ENCODE measurements at places on chromosomes 1 and 21. TPM values are rescaled to one million over a fixed set of nuclear protein-coding genes. Genes with fewer than 3 reads are reported as not detected.

HENMT1 gene
- 4.1 TPM for total RNA-seq

TAS1R1 gene
- total RNA-seq, result 0.17 TPM

LCE1C gene
- total RNA-seq, result not detected

AP4B1 gene
- total RNA-seq, result 13.9 TPM

ALX3 gene
- total RNA-seq, result not detected

ZNF648 gene
- not detected for total RNA-seq

RAB7B gene
- total RNA-seq, result 13.6 TPM

TGFBR3 gene
- 68.6 TPM for total RNA-seq

INAVA gene
- under 0.01 TPM for total RNA-seq

ATP6V1G3 gene
- not detected for total RNA-seq

DFFB gene
- 4.6 TPM for total RNA-seq

THEM5 gene
- not detected for total RNA-seq
